NCI-H446 (cell line): ENCODE measurements at places on chromosomes 12 and 14.
A peak's percentile ranks its signal among the peaks of the same experiment; 100 is the strongest.

- DNase-seq = no peak
Observed at GRCh38 chr12:14960548-14961465, 594 bp downstream of the ARHGDIB start.

DNA sequence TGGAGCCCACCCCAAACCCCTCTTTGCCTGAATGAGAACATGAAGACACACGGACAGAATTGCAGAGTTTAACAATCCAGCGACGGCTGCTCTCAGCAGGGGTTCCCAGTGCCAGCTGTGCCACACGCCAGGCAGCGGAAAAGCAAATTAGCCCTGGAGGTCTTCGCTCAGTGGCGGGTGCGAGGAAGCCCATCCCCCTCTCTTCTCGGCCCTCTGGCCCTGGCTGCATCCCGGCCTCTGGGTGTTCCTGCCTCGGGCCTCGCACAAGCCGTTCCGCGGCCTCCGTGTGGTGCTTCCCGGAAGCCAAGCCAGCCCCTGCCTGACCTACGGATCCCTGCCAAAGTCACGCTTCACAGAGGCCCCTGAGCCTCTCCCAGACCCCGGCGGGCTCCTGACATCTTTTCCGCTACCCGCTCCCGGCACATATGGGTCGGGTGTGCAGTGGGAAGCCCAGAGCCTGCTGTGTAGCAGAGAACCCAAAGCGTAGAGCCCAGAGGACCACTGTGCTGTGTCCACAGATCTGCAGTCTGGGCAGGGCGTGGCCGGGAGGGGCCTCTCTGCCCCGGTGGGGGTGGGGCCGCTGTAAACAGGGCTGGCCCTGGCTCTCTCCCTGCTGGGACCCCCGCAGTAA is 70.7 kb upstream of the GALNT9 start:
- no peak for DNase-seq

GRCh38 chr12:52461693-52462092 is 9.7 kb upstream of the KRT6B start:
- DNase-seq = no peak

GRCh38 chr14:96461950-96462798 is 40.0 kb upstream of the PAPOLA start:
- DNase-seq = no peak

GRCh38 chr14:41606532-41607303 is at the start of gene LRFN5:
Gene LRFN5, plus strand, starts transcription at chr14:41606876.
- peak; percentile 80 for DNase-seq

GRCh38 chr12:24418157-24418556 is 468.7 kb upstream of the SOX5 start:
- no peak for DNase-seq

DNA sequence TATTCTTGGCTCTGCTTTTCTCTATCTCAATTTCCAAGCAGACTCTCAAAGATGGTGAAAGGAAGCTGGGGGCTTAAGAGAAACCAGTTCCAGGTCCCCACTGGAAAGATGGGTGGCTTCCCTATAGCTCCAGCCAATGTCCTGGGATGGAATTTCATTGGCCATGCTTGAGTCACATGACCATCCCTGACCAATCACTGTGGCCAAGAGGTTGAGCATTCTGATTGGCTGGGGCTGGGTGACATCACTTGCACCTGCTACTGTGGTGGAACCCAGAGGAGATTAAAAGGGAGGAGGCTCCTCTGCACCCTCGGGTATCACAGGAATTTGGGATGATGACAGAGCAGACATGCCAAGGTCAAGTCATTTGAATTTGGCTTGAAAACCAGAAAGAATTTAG is 436.5 kb downstream of the TMEM132D start:
- DNase-seq = no peak

GRCh38 chr12:59708484-59708883 is 112.7 kb downstream of the SLC16A7 start:
- DNase-seq = no peak

- DNase-seq = no peak
Observed at GRCh38 chr12:12503384-12504078, 59.1 kb downstream of the DUSP16 start.

DNA sequence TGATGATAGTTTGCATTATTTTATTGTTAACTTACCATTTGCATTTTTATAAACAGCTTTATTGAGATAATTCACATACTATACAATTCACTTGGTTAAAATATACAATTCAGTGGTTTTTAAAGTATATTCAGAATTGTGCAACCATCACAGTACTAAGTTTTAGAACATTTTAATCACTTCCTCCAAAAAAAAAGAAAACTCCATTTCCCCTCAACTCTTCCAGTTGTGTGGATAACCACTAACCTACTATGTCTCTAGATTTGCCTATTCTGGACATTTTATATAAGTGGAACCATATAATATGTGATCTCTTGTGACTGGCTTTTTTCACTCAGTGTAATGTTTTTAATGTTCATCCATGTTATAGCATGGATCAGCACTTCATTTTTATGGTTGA is 41.3 kb downstream of the WNK1 start:
- DNase-seq = no peak

GRCh38 chr14:24943024-24943423 is 106.9 kb downstream of the STXBP6 start:
- DNase-seq = no peak

DNA sequence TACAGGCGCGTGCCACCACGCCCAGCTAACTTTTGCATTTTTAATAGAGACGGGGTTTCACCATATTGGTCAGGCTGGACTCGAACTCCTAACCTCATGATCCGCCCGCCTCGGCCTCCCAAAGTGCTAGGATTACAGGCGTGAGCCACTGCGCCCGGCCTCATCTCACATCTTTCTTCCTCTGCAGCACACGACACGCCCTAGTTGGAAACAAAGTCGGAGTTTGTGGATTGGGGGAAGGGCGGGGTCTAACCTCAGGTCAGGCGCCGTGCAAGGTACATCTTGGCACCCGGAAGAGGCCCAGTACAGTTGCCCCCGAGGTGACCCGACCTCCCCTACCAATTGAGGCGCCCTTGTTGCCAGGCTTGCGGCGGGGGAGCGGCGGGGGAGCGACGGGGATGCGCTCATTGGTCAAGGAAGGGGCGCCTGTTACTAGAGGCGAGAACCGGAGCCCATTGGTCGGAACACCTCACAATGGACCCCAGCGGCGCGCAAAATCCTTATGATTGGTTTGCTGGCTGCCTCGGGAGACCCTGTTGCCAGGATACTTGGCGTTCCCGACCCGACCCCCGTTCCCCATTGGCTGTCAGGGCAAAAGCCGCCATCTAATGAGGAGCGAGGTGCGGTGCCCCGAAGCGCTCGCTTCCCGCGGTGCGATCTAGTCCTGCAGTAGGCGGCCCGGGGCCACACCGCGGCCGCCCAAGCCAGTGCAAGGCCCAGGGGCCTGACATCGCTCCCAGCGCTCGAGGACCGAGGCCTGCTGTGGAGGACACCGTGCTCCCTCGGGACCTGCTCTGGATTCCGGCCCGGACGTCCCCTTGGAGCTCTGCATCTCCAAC is at the start of gene REC8:
Gene REC8, plus strand, starts transcription at position 659 of the 839 bp plus-strand sequence. CDS start 473 bp downstream, outside the sequence.
- no peak for DNase-seq
